ENCODE measurements at places on chromosomes 12 and 14. TPM values are rescaled to one million over a fixed set of nuclear protein-coding genes. Genes with fewer than 3 reads are reported as not detected.

DNA sequence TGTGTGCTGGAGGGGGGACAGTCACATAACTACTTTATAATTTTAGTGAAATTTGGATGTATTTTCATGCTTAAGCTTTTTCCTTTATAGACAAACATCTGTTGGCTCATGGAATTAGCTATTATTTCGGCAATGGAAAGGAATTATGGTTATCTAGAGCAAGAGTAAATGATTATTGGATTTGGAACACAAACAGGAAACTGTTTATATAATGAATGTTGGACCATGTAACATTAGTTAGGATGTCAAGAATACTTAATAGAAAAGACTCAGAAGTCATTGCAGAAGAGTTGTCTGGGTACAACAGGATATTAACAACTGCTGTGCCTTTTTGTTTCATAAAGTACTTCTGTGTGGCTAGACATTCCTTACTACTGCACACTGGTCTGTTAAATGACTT lies 108.7 kb downstream of the OTOGL start:
- DNase-seq = no peak

GRCh38 chr12:20392339-20392738 lies 24.0 kb downstream of the PDE3A start:
- no peak for DNase-seq

DNA sequence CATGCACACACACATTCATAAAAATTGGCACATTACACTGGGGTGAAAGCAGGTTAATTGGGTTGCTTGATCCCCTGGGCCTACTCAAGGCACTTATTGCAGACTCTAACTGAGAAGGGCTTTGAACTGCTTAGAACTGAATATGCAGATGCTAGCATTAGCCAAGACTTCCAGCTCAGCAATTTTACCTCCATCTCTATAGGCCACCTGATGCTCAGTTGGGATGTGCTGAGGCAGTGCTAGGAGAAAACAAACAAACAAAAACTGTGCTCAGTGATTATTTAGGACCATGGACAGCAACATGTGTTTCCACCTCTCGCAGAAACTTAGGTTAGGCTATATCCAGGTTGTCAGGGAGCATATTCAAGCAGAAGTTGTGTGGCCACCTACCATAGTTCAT lies 124.8 kb upstream of the WSCD2 start:
- no peak for DNase-seq

- DNase-seq = no peak
Measured at GRCh38 chr12:123395236-123395635, 11.3 kb downstream of the KMT5A start.

GRCh38 chr14:72546344-72547016 lies 347.4 kb downstream of the DPF3 start:
- no peak for DNase-seq

GRCh38 chr12:76375470-76375869 lies 27.3 kb upstream of the BBS10 start:
- DNase-seq = no peak

DNA sequence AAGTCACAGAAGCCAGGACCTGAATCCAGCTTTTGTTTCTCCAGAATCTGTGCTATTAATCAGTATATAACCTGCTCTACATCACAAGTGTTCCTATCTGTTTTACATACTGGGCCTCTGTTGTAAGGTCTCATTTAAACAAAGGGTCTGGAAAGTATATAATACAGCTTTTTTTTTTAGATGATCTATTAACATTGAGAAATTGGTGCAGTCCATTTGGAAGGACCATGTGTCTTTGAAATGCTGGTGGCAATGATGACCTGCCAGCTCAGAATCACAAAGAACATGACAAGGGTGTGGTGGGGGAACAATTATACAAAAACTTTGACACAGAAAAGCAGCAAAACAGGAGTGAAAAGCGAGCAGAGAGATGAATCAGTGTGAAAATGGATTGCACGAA lies 164.6 kb downstream of the PPM1H start:
- no peak for DNase-seq

- DNase-seq = no peak
Measured at GRCh38 chr12:21910657-21911056, 30.6 kb downstream of the ABCC9 start.

CCDC196 gene
- not detected for total RNA-seq

GLIPR1L1 gene
- total RNA-seq = not detected

KRT71 gene
- total RNA-seq = 55.8 TPM

DICER1 gene
- 124 TPM for total RNA-seq

Data from suprapubic skin (tissue), 4 donors.